Amniotic stem cell (primary cell): ENCODE measurements at places on chromosomes 6 and 20.

GRCh38 chr6:137265561-137266308 lies 46.5 kb upstream of the IFNGR1 start:
- DNase-seq = no peak

DNA sequence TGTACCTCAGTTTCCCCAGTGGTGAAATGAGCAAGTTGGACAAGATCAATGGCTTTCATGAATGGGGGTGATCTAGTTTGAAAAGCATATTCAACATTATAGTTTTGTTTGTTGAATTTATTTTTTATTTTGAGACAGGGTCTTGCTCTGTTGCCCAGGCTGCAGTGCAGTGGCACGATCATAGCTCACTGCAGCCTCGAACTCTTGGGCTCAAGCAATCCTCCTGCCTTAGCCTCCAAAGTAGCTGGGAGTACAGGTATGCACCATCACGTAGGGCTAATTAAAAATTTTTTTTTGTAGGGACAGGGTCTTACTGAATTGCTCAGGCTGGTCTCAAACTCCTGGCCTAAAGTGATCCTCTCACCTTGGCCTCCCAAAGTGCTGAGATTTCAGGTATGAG lies 63.4 kb downstream of the CNBD2 start:
- no peak for DNase-seq

DNA sequence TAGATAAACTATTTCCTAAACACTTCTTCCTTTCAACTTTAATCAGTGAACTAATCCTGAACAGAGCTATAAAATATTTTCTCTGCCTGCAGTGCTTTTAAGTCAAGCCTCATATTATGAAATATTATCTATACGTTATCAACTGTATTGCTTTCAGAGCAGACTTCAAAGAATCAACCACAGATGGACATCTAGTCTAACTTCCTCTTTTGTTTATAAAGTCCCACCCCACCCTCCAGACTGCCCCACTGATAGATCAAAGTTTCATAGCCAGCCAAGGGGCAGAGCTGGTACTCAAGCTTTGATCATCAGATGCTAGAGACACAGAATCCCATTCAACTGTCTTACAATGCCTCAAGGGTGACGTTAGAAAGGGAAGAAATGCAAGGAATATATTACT lies 308.3 kb downstream of the LAMA2 start:
- DNase-seq = no peak

DNA sequence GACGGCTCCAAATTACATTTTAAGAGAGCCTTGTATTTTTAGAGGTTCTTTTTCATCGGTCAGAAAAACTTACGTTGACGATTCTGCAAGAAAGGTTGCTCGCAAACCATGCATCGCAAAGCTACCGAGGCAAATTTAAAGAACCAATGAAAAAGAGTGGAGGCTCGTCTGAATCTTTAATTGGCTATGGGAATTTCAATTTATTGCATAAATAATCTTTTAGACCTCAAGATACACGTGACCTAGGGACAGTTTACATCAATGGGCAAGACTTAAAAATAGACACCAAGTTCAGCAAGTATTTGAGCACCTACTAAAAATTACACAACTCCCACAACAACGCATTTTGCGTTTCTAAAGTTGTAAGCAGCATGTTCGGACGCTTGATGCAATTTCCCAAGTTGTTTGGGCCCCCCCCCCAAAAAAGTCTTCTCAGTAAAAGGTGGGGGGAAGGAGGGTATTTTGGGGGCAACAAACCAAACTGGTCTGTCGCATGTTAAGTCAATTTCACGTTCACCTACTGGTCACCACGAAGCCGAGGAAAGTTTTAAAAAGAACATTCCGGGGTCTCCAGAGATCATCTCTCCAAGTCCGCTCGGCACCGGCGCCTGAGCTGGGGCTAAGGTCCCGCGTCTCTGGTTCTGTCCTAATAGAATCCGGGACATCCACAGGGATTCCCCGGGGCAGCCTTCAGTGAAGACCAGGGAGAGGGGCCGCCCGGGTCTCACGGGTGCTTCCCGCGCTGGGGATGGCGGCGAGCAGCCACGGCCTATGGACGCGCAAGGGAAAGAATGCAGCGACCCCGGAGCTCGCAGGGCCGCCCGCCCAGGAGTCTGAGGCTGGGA lies 851 bp downstream of the SNX5 start:
- DNase-seq = no peak

DNA sequence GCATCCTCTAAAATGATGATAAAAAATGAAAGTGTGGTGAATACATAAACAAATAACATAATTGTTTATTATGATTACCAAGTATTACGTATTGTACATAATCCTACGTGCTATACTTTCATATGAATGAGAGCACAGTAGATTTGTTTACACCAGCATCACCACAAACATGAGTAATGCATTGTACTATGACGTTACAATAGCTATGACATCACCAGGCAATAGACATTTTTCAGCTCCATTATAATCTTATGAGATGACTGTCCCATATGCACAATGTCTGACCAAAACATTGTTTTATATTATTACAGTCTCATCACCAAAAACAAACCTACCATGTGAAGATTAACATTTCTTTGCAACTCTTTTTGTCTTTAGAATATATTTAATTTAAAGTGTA lies 225.7 kb upstream of the TENT5A start:
- DNase-seq = no peak

DNA sequence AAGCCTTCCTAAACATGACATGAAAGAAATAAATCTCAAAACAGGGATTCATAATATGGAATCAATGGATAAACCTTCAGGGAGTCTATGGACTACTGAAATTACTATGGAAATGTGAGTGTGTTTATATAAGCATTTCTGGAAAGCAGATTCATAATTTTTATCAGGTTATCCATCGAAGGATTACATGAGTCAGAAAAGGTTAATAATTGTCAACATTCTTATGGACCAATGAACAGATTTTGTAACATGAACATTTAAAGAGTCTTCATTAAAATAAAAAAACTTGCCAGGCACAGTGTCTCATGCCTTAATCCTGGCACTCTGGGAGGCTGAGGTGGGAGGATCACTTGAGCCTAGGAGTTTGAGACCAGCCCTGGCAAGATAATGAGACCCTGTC lies 84.8 kb downstream of the AHI1 start:
- no peak for DNase-seq

DNA sequence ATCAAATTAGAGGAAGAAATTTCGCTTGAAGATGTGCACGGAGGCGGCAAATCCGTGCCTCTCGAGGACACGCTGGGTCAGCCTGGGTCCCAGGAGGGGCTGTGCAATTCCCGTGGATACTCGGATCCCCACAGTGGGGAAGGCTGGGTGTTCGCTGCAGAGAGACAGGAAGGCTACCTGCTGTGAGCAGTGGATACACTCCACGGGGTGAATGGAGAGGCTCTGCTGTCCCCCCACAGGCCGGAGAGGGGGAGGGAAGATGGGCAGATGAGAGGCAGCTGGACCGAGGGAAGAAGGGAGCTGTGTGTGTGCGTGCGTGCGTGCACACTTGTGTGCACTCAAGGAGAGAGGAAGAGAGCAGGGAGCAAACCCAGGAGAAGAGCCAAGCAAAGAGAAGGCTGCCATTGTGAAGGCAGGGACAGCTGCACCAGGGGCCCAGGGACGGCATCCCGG lies 57.3 kb downstream of the SULF2 start:
- DNase-seq = no peak
